ENCODE measurements at places on chromosomes 5 and 9.
A peak's percentile ranks its signal among the peaks of the same experiment; 100 is the strongest.

DNA sequence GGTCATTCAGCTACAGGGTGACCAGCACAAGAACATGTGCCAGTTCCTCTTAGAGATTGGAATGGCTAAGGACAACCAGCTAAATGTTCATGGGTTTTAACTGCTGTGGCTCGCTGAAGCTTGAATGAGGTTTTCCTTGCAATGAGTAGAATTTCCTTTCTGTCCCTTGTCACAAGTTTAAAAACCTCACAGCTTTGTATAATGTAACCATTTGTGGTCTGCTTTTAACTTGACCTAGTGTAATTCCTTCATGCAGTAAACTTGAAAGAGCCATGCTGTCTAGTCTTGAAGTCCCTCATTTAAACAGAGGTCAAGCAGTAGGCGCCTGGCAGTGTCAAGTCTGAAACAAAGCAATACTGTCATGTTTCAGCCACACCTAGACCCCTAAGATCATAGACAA, 181.3 kb upstream of the DMRT1 start:
- DNase-seq: no peak

DNA sequence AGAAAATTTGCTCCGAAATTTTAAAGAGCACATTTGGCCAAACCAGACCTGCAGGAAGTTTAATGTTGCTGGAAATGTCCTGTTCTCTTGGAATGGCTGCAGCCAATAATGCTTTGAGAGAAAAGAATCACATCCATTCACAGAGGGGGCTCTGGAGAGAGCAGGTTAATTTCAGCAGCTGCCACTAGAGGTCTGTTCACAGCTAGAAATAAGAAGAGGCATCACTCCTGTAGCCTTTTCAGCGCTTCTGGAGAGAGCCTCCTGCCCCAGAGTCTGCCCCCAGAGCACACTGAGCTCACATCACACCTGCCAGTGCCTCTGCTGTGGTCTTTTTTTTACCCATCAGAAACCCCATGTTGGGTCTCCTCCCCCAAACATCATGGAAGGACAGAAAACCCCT, 124.8 kb upstream of the RAD23B start:
- DNase-seq: peak; percentile 29

GRCh38 chr5:11153670-11154382, 392.8 kb upstream of the DAP start:
- peak; percentile 7 for DNase-seq

DNA sequence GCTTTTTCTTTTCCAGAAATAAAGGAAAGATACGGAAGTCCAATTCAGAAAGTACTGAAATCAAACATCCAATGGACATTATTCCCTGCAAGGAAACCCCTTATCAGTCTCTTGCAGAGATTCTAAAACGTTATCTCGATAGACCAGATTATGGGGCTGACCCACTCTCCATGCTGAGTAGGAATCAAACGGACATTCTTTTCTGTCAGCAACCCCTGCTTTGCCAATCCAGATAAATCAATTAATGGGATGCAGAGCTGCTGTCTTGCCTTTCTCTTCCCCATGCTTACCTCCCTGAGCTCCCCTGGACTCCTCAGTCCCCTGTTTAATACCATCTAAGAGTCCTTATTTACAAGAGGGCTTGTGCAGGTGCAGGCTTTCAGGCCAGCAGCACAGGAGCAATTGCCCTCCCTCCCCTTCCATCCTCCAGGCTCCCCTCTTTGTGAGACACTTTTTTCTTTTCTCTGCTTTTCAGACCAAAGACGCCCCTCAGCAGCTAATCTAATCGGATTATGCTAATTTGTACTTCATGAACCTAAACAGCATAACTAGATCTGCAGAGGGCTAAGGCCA, 14.2 kb downstream of the TAL2 start:
- no peak for DNase-seq

GRCh38 chr9:2213830-2214468, 198.8 kb downstream of the SMARCA2 start:
- DNase-seq: no peak

GRCh38 chr5:42228279-42228678, 195.0 kb upstream of the GHR start:
- DNase-seq: no peak

All from fibroblast of skin of back (primary cell).